ENCODE measurements at places on chromosomes 7 and 10. TPM values are rescaled to one million over a fixed set of nuclear protein-coding genes. Genes with fewer than 3 reads are reported as not detected.

XRCC2 gene
- total RNA-seq, result 1.4 TPM

- H3K27me3 ChIP-seq, result no peaks in the 10 kb centered on the region
- H3K27ac ChIP-seq, result no peak overlapping the region
- H3K4me3 ChIP-seq, result no peak overlapping the region
- DNase-seq, result no peak
- H3K4me1 ChIP-seq, result peaks cover 4% of the 10 kb centered on the region
Observed at GRCh38 chr7:139783647-139784385, 6.0 kb upstream of the HIPK2 start.

EPO gene
- total RNA-seq, result not detected

INA gene
- 2.5 TPM for total RNA-seq

TMEM176B gene
- not detected for total RNA-seq

GRCh38 chr10:79292891-79293746 lies 54.1 kb upstream of the PPIF start:
- H3K27ac ChIP-seq, result no peak overlapping the region
- peaks cover 6% of the 10 kb centered on the region for H3K4me1 ChIP-seq
- no peaks in the 10 kb centered on the region for H3K27me3 ChIP-seq
- H3K4me3 ChIP-seq, result no peak overlapping the region

GRCh38 chr7:69338144-69338543 lies 260.1 kb upstream of the AUTS2 start:
- no peak for DNase-seq
- peaks cover 10% of the 10 kb centered on the region for H3K4me1 ChIP-seq
- H3K27me3 ChIP-seq, result peaks cover 5% of the 10 kb centered on the region
- H3K27ac ChIP-seq, result no peak overlapping the region
- H3K4me3 ChIP-seq, result no peak overlapping the region
- no peaks in the 10 kb centered on the region for H3K36me3 ChIP-seq

CALD1 gene
- total RNA-seq, result 807 TPM

- no peak overlapping the region for H3K27ac ChIP-seq
- H3K27me3 ChIP-seq, result peaks cover 44% of the 10 kb centered on the region
- no peak overlapping the region for H3K4me3 ChIP-seq
- DNase-seq, result peak; percentile 63
- H3K36me3 ChIP-seq, result no peaks in the 10 kb centered on the region
Observed at GRCh38 chr10:48649349-48649944, 35.2 kb upstream of the WDFY4 start.

- peaks cover 12% of the 10 kb centered on the region for H3K27me3 ChIP-seq
- H3K27ac ChIP-seq, result no peak overlapping the region
Observed at GRCh38 chr10:121079226-121079625, 228.1 kb downstream of the WDR11 start.

ELMO1 gene
- not detected for total RNA-seq

SCIN gene
- total RNA-seq, result 1.6 TPM

FGFBP3 gene
- total RNA-seq, result 3.7 TPM

PRXL2A gene
- total RNA-seq, result 56.8 TPM

- no peaks in the 10 kb centered on the region for H3K27me3 ChIP-seq
- H3K27ac ChIP-seq, result peak overlapping the region; percentile 85
- H3K4me3 ChIP-seq, result no peak overlapping the region
- DNase-seq, result no peak
Observed at GRCh38 chr10:58590152-58590840, 77.6 kb downstream of the BICC1 start.

NOD1 gene
- 7.2 TPM for total RNA-seq

DNA sequence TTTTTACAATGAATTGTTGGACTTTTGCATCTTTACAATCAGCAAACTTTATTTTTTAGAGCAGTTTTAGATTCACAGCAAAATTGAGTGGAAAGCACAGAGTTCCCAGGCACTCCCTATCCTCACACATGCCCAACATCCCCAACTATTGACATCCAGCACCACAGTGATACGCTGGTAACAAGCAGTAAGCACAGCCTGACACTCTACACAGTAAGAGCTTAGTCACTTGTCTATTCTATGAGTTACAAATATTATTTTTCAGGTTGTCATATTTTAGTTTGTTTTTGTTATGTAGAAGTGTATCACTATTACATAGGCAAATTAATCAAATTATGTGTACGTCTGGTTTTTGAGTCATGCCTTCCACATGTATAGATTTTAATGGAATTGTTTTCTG lies 27.0 kb upstream of the GIMAP7 start:
- H3K36me3 ChIP-seq, result no peaks in the 10 kb centered on the region
- no peak overlapping the region for H3K27ac ChIP-seq
- DNase-seq, result no peak
- H3K4me1 ChIP-seq, result no peaks in the 10 kb centered on the region

ZNF488 gene
- 0.55 TPM for total RNA-seq

- no peak overlapping the region for H3K4me3 ChIP-seq
- H3K27me3 ChIP-seq, result peaks cover 4% of the 10 kb centered on the region
- DNase-seq, result no peak
- no peaks in the 10 kb centered on the region for H3K36me3 ChIP-seq
- H3K4me1 ChIP-seq, result peaks cover 18% of the 10 kb centered on the region
Observed at GRCh38 chr7:36098096-36098495, 55.0 kb upstream of the EEPD1 start.

DNA sequence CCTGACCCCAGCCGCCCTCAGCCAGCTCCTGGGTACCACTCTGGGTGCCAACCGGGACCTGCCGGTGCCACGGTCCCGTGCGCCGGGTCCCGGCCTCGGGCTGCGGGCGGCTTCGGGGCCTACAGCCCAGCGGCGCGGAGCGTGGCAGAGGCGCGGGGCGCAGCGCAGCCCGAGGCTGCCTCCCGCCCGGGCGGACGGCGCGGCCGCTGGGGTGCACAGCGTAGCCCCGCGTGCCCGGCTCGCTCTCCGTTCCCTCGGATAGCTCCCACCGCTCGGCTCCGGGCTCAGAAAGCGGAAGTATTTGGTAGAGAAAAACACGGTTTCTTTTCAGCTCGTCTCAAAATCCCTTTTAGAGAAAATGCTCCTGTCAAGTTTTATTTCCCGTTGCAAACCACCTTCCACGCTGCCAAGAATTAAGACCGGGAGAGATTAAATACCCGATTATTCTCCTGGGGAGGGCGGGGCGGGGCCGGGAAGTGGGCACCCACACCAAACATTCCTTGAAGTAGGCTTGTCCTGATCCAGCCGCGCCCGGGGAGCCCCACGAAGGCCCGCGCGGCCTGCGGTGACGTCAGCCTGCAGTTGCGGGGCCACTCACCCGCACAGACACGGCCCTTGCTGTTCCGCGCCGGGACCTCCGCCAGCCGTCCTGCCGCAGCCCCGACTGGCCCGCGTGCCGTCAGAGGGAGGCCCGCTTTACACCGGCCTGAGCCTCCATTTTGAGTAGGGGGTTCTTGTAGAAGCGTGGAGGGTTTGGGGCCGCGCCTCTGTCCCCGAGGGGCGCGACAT lies 7.2 kb downstream of the HOXA13 start:
- peaks cover 91% of the 10 kb centered on the region for H3K27me3 ChIP-seq
- H3K36me3 ChIP-seq, result peaks cover 4% of the 10 kb centered on the region
- H3K27ac ChIP-seq, result no peak overlapping the region
- H3K4me1 ChIP-seq, result peaks cover 31% of the 10 kb centered on the region
- peak overlapping the region; percentile 67 for H3K4me3 ChIP-seq

SPDYE11 gene
- total RNA-seq, result not detected

GRCh38 chr7:149787428-149788299 lies 14.3 kb upstream of the ZNF467 start:
- H3K4me3 ChIP-seq, result no peak overlapping the region
- no peaks in the 10 kb centered on the region for H3K36me3 ChIP-seq
- peaks cover 9% of the 10 kb centered on the region for H3K27me3 ChIP-seq
- no peaks in the 10 kb centered on the region for H3K4me1 ChIP-seq

TRDMT1 gene
- total RNA-seq, result 5.9 TPM

CCDC146 gene
- 5.1 TPM for total RNA-seq

- H3K4me1 ChIP-seq, result peaks cover 75% of the 10 kb centered on the region
- no peak for DNase-seq
- no peak overlapping the region for H3K4me3 ChIP-seq
- no peak overlapping the region for H3K27ac ChIP-seq
- no peaks in the 10 kb centered on the region for H3K27me3 ChIP-seq
Observed at GRCh38 chr7:55028011-55028410, 9.2 kb downstream of the EGFR start.

DNA sequence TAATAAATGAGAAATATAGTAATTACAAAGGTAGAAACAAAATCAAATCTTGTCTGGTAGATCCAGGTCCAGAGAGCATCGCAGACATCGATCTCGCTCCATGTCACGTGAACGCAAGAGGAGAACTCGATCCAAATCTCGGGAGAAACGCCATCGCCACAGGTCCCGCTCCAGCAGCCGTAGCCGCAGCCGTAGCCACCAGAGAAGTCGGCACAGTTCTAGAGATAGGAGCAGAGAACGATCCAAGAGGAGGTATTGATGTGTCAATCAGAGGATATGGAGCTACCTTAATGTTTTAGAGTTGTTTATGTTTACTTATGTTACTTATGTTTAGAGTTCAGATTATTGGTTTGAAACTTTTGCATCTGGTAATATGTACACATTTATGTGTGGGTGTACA lies 57.8 kb downstream of the LUC7L2 start:
- no peaks in the 10 kb centered on the region for H3K4me1 ChIP-seq
- H3K27ac ChIP-seq, result no peak overlapping the region
- peaks cover 57% of the 10 kb centered on the region for H3K36me3 ChIP-seq

DNA sequence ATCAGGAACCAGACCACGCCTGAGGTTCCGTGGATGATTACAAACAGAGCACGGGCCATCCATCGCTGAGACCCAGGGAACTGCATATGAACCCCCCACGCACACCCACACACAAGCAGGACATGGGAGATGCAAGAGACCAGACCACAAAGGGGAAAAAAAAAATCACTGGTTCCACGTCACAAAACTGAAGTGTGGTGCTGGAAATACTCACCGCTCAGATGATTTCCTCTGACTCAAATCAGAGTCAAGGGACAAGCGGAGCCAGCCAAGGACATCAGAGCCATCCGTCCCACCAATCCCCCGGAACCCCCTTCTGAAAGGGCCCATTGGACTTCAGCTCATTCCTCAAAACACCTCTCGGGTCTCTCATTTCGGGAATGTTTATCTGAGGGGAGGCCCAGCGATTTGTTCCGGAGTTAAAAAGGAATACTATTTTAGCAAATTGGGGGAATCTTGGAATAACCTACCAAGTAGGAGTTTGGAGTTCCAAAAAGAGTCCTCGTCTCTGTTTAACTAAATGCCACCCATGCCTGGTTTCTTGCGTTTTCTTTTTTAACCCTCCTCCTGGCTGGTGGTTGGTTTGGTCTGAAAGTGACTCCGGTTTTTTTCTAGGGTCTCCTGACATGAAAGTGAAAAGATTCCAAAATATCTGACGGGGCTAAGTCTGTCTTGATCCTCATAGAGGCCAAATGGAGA lies 15.0 kb downstream of the SNX8 start:
- no peak overlapping the region for H3K27ac ChIP-seq
- no peak overlapping the region for H3K4me3 ChIP-seq
- H3K36me3 ChIP-seq, result no peaks in the 10 kb centered on the region
- DNase-seq, result no peak
- no peaks in the 10 kb centered on the region for H3K27me3 ChIP-seq
- H3K4me1 ChIP-seq, result peaks cover 37% of the 10 kb centered on the region

GRCh38 chr7:86320889-86321288 lies 322.8 kb upstream of the GRM3 start:
- DNase-seq, result no peak
- H3K4me1 ChIP-seq, result no peaks in the 10 kb centered on the region
- H3K27ac ChIP-seq, result no peak overlapping the region
- H3K27me3 ChIP-seq, result peaks cover 2% of the 10 kb centered on the region

DNA sequence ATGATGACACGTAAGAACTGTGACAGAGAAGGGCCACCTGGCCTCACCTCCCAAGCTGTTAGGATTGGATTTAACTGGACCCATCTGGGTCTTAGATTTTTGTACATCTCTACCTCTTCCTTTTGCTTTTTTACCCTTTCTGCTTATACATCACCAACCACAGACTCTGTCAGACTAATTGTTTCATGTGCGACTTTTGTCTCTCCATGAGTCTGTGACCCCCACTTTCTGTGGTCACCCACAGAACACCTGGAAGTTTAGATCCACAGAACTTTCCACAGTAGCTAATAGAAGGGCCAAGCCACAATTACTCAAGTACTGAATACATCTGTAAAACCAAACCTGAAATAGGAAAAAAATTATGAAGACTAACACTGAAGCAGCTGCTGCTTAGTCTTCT lies 23.1 kb downstream of the SEC31B start:
- no peaks in the 10 kb centered on the region for H3K4me1 ChIP-seq
- no peak for DNase-seq
- no peak overlapping the region for H3K27ac ChIP-seq
- no peaks in the 10 kb centered on the region for H3K27me3 ChIP-seq

- peaks cover 12% of the 10 kb centered on the region for H3K27me3 ChIP-seq
- DNase-seq, result no peak
- H3K4me3 ChIP-seq, result no peak overlapping the region
- H3K4me1 ChIP-seq, result no peaks in the 10 kb centered on the region
- no peaks in the 10 kb centered on the region for H3K36me3 ChIP-seq
Observed at GRCh38 chr10:13247246-13247645, 13.1 kb upstream of the UCMA start.

GRCh38 chr10:60955316-60955715 lies 11.3 kb upstream of the RHOBTB1 start:
- no peak for DNase-seq
- H3K4me3 ChIP-seq, result no peak overlapping the region
- peak overlapping the region; percentile 10 for H3K27ac ChIP-seq
- H3K27me3 ChIP-seq, result no peaks in the 10 kb centered on the region

DNA sequence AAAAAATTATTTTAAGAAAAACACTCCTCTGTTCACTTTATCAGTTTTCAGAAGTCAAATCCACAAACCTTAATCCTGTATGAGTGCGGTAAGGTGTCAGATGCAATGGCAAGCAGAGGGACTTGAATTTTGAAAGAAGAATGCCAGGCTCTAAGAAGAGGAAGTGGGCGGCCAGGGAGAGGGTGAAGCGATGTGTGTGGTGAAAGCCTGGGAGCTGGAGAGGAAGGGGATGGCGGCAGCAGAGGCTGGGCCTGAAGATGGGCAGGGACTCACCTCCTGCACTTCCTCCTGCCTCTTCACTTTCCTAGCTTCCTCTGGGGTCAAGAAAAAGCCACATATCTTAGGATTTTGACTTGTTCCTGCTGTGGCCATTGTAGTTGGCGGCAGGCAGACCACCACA lies 609.6 kb downstream of the PARD3 start:
- DNase-seq, result no peak
- no peaks in the 10 kb centered on the region for H3K4me1 ChIP-seq
- H3K27me3 ChIP-seq, result no peaks in the 10 kb centered on the region
- H3K27ac ChIP-seq, result no peak overlapping the region

TEX36 gene
- not detected for total RNA-seq

DNA sequence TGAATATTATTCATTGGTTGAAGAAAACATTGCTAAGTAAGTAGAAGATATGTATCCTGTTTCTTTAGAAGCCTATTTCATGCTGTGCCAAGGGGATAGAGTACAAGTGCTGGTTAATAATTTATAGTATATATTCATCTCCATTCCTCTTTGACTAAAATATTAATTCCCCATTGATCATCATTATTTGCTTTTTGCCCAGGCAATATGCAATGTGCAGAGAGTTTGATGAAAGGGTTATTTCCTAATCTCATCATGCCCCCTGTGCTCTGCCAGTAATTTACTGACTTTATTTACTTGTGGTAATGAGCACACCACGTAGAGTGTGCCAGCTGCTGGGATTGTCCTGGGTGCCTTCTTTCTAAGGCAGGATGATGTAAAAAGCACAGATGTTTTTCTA lies 180.9 kb downstream of the REEP3 start:
- H3K36me3 ChIP-seq, result no peaks in the 10 kb centered on the region
- peaks cover 52% of the 10 kb centered on the region for H3K4me1 ChIP-seq
- no peak overlapping the region for H3K27ac ChIP-seq
- H3K27me3 ChIP-seq, result no peaks in the 10 kb centered on the region
- DNase-seq, result no peak
- no peak overlapping the region for H3K4me3 ChIP-seq

GRCh38 chr10:132711613-132712121 lies 74.3 kb downstream of the NKX6-2 start:
- peaks cover 13% of the 10 kb centered on the region for H3K36me3 ChIP-seq
- H3K4me3 ChIP-seq, result no peak overlapping the region
- H3K27ac ChIP-seq, result no peak overlapping the region
- peaks cover 7% of the 10 kb centered on the region for H3K4me1 ChIP-seq
- no peak for DNase-seq
- no peaks in the 10 kb centered on the region for H3K27me3 ChIP-seq
